Neural crest cell (in vitro differentiated cells): ENCODE measurements at places on chromosomes 16 and 17. TPM values are rescaled to one million over a fixed set of nuclear protein-coding genes. Genes with fewer than 3 reads are reported as not detected.

- DNase-seq = no peak
Observed at GRCh38 chr16:62201911-62202310, 165.7 kb upstream of the CDH8 start.

Gene CDK5R1
- 33.6 and 34.1 TPM in 2 replicates for total RNA-seq

Gene EME1
- total RNA-seq = 25.5 and 31.4 TPM in 2 replicates

DNA sequence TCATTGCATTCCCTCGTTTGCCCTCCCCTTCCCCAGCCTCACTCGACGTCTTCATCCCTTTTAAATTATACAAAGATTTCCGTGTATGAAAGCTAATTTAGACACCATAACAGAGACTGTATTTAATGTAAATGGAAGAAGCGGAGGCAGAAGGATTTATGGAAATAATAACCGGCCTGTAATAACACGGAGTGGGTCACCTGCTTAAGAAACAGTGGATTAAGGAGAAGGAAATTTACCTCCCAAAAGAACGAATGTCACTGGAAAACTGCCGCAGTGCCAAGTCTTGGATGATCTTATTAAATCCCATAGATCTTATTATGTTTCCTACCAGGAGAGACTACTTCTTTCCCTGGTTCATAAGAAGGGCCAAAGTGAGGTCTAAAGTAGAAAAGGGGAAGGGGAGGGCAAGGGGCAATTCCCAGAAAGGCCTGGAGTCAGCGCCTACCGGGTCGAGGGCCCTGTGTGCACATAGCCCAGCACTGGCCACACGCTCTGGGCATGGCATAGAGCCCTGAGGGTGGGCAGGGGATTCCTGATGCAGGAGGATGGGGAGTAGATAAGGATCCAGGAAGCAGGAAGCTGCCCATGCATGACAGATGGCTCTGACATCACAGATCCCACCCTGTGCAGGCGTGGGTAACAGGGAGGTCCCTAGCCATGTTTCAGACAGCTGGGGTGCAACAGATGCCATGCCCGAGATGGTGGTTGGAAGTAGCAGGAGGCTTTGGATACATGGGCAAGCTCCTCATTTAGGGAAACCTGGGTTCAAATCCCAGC, 56.2 kb upstream of the RPL38 start:
- DNase-seq = no peak

Gene AOC2
- total RNA-seq = 3.0 and 3.2 TPM in 2 replicates

GRCh38 chr16:54774768-54775167, 155.9 kb upstream of the IRX5 start:
- no peak for DNase-seq

- DNase-seq = no peak
Observed at GRCh38 chr17:33273271-33273670, 19.8 kb downstream of the ASIC2 start.

Gene NPIPA1
- 171 and 176 TPM in 2 replicates for total RNA-seq
